Fibroblast of the conjunctiva (primary cell): ENCODE measurements at places on chromosomes 16 and 17.

DNA sequence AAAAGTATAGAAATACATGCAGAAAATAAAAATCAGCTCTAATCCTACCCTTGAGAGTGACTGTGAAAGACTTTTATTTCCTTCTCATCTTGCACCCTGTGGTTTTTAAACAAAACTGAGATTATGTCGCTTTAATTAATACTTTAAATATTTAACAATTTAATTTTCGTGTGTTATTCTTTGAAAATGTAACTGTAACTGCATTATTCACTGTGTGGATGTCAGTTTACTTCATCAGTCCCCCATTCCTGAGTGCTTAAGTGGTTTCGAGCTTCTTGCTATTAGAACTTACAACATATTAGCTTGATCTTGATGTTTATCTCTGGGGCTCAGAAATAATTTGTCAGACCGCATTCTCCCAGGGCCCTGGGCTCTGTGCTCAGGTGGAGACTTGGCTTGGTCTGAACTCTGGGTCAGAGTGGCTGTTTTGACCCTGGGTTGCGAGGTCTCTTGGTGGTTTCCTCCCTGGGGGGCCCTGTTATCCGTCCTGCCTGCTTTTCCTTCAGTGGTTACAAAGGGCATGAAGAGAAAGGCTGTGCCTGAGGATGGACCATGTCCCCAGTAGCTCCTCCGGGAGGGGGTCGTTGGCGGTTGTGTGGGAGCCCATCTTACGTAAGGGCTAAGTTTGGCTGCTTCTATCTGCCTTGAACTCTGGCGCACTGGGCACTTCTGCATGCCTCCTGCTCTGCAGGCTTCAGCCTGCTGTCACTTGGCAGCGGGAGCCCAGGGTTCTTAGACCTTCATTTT, 25.7 kb downstream of the AKAP1 start:
- DNase-seq = no peak

DNA sequence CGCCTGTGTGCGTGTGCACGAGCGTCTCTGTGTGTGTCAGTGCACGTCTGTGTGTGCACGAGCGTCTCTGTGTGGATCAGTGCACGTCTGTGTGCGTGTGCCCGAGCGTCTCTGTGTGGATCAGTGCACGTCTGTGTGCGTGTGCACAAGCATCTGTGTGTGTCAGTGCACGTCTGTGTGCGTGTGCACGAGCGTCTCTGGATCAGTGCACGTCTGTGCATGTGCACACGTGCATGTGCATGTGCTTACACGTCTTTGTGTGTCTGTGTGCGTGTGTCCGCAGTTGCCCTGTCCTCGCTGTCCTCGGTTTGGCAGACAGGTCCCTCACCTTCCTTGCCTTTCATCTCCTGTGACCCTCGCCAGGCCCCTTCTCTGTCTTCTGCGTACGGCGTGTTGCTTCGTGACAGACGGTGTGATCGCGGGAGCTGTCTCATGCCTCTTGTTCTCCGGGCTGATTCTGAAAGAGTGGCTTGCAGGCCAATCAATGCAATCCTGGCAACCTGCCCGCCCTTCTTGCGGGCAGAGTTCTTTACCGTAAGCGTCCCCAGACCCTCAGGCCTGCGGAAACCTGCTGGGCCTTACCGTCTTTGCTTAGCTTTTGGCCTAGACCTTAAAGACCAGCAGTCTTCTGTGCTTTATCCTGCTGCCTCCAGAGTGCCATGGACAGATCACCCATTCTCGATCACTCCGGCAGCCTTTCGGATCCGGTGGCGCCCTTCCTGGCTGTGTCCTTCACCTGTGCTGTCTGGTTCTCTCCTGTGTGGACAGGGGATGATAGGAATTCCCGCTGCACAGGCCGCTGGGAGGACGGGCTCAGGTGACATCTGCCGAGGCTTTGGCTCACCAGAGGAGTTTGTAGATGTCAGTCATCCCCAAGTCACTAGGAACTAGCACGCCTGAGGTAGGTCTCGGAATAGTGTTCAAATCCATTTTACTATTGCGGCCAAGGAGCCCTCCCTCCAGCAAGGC, 18.5 kb downstream of the MLYCD start:
- no peak for DNase-seq

- no peak for DNase-seq
Observed at GRCh38 chr17:28774206-28774605, 30.4 kb downstream of the TRAF4 start.

- DNase-seq = no peak
Observed at GRCh38 chr16:15489016-15489415, 54.6 kb downstream of the BMERB1 start.

DNA sequence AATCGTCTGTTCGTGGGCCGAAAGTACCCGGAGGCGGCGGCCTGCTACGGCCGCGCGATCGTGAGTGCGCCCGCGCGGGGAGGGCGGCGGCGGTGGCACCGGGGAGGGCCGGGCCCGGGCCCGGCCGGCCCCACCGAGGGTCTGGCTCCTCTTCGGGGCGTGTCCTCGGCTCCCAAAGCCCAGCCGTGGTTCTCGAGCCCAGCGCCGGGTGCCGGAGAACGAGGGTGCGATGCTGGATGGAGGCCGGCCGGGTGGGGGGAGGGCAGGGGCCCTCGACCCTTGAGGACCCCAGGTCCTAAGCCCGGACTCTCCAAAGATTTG, 375 bp downstream of the STUB1 start:
- no peak for DNase-seq

GRCh38 chr17:64133546-64134215, 3.7 kb upstream of the ERN1 start:
- peak; percentile 57 for DNase-seq

GRCh38 chr17:6126768-6127167, 56.6 kb downstream of the WSCD1 start:
- DNase-seq = no peak

DNA sequence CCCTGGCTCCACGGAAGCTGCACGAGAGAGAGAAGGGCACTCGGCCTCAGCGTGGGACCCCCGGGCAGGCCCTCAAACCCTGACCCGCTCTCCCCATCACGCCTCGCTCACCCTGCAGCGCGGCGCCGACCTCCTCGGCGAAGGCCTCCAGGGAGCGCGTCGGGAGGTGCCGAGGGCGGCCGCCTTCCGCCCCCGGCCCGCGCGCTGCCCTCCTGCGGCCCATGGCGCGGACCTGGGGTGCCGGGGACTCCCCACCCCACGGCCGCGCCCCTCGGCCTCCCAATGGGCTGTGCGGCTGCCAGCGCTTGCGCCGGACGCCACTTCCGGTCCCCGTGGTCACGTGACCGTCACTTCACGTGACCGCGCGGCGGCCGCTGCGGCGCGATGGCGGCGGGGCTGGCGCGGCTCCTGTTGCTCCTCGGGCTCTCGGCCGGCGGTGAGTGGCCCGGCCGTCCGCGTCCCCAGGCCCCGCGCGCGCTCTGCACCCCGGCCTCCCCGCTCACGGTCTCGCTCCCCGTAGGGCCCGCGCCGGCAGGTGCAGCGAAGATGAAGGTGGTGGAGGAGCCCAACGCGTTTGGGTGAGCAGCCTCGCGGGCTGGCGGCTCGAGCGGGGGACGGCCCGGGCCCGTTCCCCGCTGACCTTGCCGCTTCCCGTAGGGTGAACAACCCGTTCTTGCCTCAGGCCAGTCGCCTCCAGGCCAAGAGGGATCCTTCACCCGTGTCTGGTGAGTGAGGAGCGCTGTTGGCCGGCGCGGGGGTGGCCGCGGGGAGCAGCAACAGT, at the start of the genes GNPTG and TSR3:
TSS of gene GNPTG (plus strand) at position 350 of the 781 bp plus-strand sequence. CDS start at position 385, 35 bp downstream.
TSS of gene TSR3 (minus strand) at position 297 of the 781 bp plus-strand sequence. CDS start at position 223, 74 bp downstream.
- DNase-seq = peak; percentile 83

DNA sequence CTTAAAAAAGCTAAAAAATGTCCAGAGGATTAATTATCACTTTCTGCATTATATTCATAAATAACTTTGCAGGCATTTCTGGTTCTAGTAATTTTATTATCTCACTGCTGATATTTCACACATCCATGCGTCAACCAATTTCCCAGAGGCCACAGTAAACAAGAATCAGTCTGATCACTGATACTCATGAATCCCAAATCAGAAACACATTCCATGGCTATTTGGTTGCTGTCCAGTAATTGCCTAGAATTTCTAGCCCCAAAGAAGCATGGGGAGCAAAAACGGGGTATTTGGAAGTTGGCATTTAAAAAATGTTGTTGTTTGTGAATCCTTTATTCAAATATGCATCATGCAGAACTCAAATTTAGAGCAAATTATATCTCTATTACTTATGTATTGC, 244.8 kb downstream of the CDH8 start:
- no peak for DNase-seq

DNA sequence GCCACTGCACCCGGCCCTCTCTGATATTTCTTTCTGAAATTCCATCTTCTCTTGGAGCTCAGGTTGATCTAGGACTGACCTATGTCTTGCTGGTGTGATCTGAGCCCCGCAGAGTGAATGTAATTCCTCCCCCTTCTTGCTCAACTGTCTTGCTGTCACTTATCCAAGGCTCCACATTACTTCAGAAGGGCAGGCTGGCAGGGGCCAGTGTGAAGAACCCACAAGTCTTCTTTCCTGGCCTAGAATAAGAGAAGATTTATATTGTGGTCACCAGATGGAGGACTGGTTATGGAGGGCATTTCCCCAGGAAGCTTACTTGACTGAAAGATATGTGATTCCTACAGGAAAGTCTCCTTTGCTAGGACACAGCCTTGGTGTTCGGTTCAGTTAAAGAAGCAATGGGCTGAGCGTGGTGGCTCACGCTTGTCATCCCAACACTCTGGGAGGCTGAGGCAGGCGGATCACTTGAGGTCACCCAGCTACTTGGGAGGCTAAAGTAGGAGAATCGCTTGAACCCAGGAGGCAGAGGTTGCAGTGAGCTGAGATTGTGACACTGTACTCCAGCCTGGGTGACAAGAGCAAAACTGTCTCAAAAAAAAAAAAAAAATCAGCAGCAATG, 13.4 kb downstream of the ITGAL start:
- DNase-seq = no peak

- DNase-seq = no peak
Observed at GRCh38 chr17:78806451-78806850, 24.4 kb upstream of the CYTH1 start.

DNA sequence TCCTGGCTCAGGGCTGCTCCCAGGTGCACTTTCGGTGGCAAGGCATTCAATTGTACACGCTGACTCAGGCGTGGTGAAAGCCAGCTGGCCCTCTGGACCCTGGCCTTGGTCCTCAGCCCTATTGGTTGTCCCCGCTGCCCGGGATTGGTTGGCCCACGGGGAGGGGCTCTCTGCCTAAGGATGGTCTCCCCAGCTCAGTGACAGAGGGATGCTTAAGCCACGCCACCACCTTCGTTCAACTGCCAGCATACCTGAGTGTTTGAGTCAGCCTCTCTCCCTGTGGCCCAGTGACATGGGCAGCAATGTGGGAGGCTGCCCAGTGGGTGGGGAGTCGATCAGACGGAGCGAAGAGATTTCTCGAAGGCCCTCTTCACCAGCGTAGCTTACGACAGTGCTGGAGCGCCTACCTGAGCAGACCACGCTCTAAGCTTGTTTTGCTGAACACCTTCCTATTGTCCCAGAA, 30.3 kb downstream of the IRF8 start:
- no peak for DNase-seq

GRCh38 chr16:47463771-47464624, 2.9 kb downstream of the PHKB start:
- DNase-seq = no peak

- no peak for DNase-seq
Observed at GRCh38 chr17:27984816-27985215, 57.7 kb upstream of the NLK start.

- no peak for DNase-seq
Observed at GRCh38 chr17:69567130-69567529, 152.6 kb downstream of the MAP2K6 start.

- no peak for DNase-seq
Observed at GRCh38 chr17:57487573-57487972, 231.2 kb downstream of the MSI2 start.

- DNase-seq = no peak
Observed at GRCh38 chr16:11783319-11784037, 13.6 kb downstream of the ZC3H7A start.

DNA sequence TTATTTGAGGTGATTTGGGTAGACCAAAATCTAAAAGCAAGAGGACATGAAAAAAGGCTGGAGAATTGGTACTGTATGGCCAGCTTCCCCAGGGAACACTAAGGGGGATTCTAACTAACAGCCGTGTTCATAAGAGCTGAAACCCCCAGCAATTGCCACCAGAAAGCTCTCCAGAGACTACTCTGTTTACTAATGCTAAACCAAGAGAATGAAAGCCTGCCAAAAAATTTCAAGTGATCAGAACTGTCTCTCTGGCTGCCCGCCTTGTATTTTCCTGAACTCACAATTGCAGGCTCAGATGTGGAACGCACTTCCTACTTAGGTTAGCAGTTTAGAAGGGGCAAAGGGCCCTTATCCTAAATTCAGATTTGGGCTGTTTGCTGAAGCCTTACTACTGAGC, 24.1 kb downstream of the MYH10 start:
- no peak for DNase-seq

- DNase-seq = no peak
Observed at GRCh38 chr16:21719283-21719682, 55.5 kb downstream of the OTOA start.

DNA sequence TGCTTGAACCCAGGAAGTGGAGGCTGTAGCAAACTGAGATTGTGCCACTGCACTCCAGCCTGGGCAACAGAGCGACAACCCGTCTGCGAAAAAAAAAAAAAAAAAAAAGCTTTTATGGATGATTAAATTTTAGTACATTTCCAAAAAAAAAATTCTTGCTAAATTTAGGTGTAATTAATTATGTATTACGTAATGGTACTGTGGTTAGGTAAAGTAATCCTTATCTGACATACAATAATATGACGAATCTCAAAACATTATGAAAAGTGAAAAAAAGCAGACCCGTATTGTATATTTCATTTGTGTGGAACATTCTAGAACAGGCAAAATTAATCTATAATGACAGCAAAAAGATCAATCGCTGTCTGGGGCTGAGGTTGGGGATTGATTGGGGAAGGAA, 10.3 kb upstream of the CORO1A start:
- no peak for DNase-seq

DNA sequence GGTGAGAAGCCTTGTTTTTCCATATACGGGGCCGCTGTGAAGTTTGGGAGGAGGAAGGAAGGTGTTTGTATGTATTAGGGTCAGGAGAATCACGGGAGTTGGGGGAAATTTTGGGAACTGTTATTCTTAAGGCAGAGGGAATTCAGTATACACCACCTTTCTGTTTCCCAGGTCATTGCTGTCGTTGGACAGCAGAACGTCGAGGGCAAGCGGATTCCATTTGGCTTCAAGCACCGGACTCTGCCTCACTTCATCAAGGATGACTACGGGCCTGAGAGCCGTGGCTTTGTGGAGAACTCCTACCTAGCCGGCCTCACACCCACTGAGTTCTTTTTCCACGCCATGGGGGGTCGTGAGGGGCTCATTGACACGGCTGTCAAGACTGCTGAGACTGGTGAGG, 17.6 kb downstream of the POLR2A start:
- DNase-seq = no peak

- DNase-seq = no peak
Observed at GRCh38 chr16:68247932-68248331, 2.8 kb downstream of the PLA2G15 start.

- DNase-seq = peak; percentile 84
Observed at GRCh38 chr16:83994087-83994486, 26.0 kb downstream of the NECAB2 start.
